ENCODE measurements at places on chromosomes 11 and 22.

DNA sequence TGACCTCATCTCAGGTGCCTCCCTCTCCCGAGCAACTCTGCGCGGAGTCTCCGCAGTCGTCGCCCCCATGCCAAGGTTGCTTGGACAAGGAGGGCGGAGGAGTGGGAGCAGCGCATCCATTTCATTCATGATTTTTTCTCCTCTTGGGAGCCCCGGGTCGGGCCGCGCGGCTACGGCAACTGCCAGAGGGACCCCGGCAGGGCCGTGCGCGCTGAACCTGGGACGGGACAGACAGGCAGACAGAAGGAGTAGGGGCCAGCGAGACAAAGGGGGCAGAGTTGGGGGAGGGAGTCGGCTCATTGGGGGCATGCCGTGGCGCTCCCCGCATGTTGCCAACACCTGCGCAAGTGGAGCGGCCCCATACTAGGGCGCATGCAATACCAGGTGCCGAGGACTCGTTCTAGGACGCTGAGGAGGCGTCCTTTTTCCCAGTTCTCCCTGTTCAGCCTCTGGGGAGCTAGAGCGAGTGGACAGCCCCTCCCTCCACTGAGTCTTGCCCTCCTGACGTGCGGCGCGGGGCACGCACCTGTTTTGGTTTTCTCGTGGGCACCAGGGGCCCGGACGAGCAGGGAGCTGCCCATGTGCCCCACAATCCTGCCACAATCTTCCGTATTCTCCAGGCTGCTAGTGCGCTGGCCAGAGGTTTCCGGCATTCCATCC is 501 bp upstream of the PTPN5 start:
- no peak for DNase-seq

- DNase-seq: no peak
Observed at GRCh38 chr11:12531020-12531419, 143.2 kb upstream of the TEAD1 start.

GRCh38 chr11:45079943-45080719 is 66.3 kb upstream of the PRDM11 start:
- peak; percentile 49 for DNase-seq

GRCh38 chr11:7016011-7016410 is 4.1 kb downstream of the ZNF214 start:
- DNase-seq: no peak

GRCh38 chr11:72217841-72218240 is 1.2 kb downstream of the FOLR2 start:
- DNase-seq: no peak

DNA sequence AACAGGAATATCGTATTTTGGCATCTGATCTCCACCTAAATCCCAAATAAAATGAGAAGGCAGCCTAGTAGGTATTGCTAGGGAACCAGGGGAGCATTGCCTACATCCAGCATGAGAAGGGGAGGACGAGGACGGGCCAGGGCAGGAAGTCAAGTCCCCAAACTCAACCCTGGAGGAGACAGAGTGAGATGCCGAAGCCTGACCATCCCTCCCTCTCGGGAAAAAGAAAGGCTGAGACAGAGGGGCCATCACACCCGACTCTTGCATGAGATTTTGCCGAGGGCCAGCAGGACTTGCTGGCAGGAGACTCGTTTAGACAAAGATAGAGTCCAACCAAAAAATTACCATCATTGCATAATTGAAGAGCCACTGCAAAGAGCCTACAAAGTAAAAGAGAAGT is 50.2 kb upstream of the SPATA19 start:
- no peak for DNase-seq

DNA sequence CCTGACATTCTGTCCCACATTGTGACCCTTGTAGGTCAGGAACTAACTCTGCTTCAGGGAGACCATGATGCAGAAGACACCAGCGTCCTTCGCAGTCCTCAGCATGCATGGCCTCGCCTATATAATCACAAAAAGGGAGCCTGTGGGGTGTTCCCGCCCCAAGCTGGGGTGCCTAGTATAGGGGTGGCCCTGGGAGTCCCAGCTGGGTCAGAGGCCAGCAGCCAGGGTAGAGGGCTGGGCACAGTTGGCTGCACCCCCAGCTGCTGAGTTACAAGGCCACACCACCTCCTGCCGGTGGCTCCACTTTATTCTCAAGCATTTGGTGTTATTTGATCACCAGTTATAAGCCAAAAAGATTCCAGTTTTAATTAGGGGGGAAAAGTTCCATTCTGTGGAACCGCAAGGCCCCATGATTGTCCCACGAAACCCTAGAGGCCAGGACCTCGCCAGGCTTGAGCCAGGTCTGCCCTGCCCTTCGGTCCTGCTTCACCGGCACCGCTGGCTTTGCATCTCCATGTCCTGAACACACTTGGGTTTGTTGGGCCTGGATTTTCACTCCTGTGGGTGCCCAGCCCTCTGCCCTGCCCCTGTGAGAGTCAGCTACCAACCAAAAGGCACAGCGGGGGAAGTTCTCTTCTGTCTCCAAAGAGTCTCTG is 15.0 kb upstream of the GNB1L start:
- no peak for DNase-seq

GRCh38 chr11:2881981-2882375 is 3.6 kb downstream of the CDKN1C start:
- DNase-seq: no peak

- DNase-seq: no peak
Observed at GRCh38 chr22:29784451-29785361, 17.5 kb downstream of the UQCR10 start.

DNA sequence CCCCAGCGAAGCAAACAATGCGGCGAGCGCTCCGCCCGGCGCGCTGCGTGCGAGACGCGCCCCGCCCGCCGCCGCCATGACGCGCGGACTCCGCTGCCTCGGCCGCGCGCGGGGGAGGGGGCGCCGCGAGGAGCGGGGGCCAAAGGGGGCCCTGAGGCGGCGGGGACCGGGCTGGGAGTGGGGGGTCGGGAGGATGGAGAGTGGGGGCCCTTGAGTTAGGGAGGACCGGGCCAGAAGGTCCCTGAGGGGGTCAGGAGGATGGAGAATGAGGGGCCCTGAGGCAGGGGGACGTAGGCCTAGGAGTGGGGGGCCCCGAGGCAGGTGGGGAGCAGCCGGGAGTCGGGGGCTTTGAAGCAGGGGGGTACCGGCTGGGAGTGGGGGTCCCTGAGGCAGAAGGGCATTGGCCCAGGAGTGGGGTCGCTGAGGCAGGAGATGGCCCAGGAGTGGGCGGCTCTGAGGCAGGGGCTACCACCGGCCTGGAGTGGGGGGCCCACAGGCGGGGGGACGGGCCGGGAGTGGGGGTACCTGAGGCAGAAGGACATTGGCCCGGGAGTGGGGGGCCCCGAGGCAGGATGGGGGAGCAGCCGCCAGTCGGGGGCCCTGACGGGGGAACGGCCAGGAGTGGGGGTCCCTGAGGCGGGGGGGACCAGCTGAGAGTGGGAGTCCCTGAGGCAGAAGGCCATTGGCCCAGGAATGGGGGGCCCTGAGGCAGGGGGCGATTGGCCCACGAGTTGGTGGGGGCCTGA is at the start of gene BRD1:
TSS of gene BRD1 (minus strand) at position 21 of the 746 bp plus-strand sequence. CDS start 3,556 bp downstream, outside the sequence.
- peak; percentile 57 for DNase-seq

Measured in T-cell (primary cell).